Effector CD4-positive, alpha-beta T cell (primary cell): ENCODE measurements at places on chromosomes 13 and 19.

DNA sequence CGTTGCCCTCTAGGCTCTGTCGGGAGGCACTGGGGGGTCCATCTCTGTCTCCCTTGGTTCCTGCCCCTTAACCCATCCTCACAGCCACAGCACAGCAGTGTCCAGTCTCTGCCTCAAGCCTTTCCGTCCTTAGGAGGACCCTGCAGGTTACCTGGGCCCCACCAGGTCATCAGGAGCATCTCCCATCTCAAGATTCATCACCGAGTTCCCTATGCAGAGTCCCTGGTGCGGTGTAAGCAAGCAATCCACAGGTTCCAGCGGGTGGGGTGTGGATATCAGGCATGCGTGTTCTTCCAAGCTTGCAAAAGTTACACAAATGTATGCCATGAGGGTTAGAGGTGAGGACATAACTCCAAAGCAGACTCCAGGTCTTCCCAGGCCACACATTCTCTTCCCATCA, 20.9 kb upstream of the GAS6 start:
- DNase-seq, result no peak

DNA sequence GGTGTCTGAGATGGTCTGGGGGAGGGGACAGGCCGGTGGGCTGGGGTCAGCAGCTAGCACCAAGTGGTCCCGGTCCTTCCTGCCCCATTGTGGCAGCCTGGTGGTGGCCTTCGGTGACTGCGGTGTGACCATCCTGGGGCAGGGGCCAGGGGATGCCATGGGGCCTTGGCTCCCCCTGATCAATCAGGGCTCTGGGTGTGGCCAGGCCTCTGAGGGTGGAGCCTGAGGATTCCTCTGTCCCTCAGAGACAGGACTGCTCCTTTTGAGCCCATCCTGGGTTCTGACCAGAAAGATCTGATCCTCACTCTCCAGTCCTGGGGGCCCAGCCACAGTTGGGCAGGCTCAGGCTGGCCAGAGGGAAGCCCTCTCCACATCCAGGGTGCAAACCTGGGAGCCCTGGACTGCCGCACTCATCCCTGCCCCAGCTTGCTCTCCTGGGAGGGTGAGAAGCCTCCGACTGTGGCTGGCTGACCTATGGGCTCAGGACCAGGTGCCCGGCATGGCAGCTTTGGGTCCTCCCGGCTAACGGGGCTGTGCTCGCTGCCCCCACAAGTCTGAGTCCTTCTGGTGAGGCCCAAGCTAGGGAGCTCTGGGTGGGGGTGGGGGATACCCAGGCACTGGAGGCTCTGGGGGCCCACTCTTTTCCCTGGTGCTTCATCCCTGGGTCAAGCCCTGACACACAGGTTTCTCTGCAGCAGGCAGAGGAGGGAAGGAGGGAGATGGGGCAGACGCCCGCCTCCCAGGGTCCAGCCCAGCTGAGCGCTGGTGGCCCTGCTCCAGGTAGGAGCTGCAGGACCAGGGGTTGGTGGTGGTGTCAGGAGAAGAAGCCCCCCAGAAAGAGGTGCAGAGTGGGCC, 59.5 kb downstream of the IER2 start:
- no peak for DNase-seq

DNA sequence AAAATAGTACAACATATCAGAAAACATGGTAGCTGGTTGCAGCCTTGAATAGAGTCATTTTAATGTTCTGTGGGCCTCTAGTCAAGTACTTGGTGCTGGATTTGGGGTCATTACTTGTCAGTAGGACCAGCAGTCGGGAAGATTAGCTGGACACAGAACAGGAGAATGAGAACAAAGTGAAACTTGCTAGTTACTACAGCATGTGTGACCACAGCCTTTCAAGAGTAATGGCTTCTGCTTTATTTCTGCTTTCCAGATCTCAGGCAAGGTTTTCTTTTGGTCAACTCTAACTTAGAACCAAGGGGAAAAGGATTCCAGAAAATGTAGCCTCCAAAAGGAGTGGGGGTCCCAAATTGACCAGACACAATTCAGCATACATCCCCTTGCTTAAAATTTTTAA, 17.1 kb upstream of the VWA8 start:
- no peak for DNase-seq

DNA sequence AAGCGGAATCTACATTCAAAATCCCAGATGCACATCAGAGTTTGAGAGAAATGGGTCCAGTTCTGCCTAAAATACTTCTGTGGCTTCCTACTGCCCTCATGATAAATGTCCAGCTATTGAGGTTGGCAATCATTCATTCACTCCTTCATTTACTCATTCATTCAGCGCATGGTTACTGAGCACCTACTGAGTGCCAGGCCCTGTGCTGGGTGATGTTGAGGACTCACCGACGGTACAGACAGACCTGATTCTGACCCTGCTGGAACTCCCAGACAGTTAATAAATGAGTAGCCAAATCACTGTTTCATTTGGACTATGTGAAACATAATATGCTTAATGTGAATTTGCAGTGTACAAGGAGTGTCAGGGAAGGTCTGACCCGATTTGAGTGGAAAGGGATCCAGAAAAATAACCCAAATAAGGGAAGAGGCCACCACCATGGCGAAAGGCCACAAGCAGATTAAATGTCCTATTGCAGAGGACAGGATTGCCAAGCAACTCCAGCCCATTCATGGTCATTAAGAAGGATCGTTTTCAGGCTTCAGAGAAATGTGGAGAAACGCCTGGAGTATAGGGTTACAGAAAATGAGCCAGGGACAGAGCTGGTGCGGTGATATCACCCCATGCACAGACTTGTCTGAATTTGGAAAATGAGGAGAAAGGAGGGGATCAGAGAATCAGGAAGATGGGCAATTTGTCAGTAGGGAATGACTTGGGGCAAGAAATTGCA, 20.5 kb downstream of the DYRK1B start:
- DNase-seq, result no peak

DNA sequence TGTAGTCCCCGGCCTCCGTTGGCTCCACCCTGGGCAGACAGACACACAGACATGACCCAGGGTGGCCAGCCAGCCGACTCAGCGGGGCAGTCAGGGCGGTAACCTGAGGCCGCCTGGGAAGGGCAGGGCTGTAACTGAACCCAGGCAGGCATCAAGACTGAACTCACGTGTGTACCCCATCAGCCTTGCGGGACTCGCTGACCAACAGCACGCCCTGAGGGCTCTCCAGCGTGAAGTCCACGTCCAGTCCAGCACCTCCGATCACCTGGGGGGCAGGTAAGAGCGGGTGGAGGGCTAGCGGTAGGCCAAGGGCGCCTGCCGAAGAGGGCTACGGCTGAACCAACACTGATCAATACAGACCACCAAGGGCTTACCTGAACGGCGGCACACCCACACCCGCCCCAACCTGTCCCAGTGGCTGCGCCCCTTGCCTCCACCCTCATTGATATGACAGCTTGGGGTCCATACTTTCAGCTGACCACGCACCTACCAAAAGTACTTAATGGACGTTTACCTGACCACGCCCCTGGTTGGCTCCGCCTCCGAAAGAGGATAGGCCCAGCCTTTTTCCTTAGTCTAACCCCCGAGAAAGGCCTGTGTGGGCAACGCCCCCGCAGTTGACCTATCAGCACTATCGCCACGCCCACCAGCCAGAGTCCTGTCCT, 791 bp downstream of the TMED1 start:
- no peak for DNase-seq

GRCh38 chr13:77503398-77503797, 32.1 kb upstream of the SCEL start:
- DNase-seq, result no peak

- DNase-seq, result no peak
These were observed 30.0 kb downstream of the FLT1 start for GRCh38 chr13:28464861-28465460.

- no peak for DNase-seq
These were observed 10.8 kb downstream of the PRODH2 start for GRCh38 chr19:35801828-35802227.

- no peak for DNase-seq
These were observed 128.8 kb downstream of the LMO7 start for GRCh38 chr13:75764926-75765310.

GRCh38 chr19:58585442-58586132, 12.5 kb upstream of the MZF1 start:
- no peak for DNase-seq

- DNase-seq, result no peak
These were observed 267.5 kb upstream of the ARGLU1 start for GRCh38 chr13:106835477-106835876.

DNA sequence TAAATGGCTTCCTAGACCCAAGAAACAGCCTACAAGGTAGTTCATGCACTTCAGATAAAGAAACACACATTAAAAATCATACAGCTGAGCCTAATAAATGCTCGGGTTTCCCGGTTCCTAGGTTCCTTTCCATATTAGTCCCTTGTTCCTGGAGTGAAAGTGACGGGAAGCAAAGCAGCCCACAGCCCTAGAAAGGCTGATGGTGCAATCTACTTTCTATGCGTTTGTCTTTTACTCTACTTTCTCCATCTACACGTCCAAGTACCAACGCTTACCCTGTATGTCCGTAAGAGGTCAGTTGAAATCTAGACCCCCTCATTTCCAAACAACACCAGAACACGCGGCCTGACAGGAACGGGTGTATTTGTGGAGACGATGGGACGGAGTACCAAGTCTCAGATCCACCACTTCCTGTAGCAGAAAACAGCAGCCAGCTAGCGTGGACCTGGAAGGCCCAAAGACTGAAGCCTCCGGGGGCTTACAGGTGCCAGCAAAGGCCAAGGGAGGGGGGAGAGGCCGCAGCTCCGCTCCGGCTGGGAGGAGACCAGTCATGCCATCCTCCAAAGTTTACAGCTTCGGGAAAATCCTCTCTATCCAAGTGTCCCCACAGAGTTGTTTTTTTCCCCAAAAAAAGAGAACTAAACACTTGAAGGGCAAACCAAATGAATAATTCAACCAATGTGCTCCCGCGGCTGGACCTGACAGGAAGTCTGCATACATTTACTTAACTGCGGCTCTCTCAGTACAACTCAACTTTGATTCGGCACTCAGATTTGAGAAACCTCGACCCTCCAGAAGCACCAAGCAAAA, 34.1 kb downstream of the STK24 start:
- DNase-seq, result no peak

DNA sequence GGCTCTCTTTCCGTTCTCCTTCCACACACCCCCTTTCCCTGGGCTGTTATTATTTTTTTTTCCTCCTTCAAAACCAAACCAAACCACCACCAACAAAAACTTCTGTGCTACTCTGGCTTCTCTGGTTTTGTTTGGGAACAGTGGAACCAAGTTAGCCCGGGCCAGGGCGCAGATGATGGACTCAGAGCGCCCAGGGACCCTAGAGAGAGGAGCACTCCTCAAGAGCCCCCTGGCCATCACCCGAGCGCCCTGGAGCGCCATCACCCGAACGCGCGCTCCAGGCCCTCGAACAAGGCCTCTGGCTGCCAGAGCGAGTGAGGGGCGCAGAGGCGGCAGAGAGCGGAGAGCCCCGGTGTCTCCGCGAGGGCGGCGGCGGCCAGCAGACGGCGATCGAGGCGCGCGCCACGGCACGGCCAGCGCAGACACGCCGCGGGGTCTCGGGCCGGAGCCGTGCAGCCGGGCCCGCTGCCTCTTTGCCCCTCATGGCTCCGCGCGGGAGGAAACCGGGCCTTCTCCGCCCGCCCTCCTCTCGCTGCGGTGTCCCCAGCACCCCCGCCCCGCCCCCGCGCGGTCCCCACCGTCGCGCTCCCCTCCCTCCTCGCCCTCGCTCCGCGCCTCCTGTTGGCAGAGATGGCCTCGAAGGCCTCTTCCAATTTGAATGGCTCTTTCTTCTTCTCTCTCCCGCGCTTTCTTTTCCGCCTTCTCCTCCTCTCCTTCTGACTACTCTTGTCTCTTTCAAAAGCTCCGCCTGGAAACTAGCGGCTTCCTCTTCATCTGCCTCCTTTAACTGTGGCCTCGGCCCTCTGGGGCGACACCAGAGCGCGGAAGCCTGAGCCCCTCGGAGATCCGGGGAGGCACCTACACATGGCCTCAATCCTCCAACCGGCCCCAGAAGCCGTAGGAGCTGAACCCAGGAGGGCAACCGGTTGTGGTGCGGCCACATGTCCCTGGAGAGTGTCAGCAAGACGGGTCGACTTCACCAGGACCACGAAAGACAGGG, 4.1 kb upstream of the SOX1 start:
- DNase-seq, result no peak
